Right renal pelvis (tissue), 4 donors: ENCODE measurements at places on chromosomes 2 and 18. TPM values are rescaled to one million over a fixed set of nuclear protein-coding genes. Genes with fewer than 3 reads are reported as not detected.

The COL3A1 gene
- polyA plus RNA-seq, result 1,268 TPM

- DNase-seq, result no peak
Measured at GRCh38 chr18:74413836-74414235, 43.3 kb downstream of the DIPK1C start.

The MYL1 gene
- 0.15 TPM for polyA plus RNA-seq

- no peak for DNase-seq
Measured at GRCh38 chr2:6828299-6828584, 37.5 kb downstream of the CMPK2 start.

DNA sequence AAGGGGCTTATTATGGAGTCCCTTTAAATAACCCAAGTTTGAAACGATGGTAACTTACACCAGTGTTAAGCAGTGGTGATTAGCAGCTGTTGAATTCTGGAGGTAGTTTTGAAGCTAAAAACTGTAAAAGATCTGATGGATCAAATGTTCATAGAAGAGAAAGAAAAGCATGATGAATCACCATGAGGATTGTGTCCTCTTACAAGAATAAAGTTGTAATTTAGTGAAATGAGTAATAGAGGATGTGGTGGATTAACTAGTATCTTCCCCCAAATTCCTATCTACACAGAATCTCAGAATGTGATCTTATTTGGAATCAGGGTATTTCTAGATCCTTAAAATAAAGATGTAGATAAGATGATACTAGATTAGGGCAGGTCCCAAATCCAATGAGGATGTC lies 1138.2 kb upstream of the TMEFF2 start:
- no peak for DNase-seq

The CXCR1 gene
- polyA plus RNA-seq, result not detected

The CELF4 gene
- polyA plus RNA-seq, result 3.6 TPM

- DNase-seq, result no peak
Measured at GRCh38 chr18:59801576-59801975, 98.2 kb upstream of the PMAIP1 start.

DNA sequence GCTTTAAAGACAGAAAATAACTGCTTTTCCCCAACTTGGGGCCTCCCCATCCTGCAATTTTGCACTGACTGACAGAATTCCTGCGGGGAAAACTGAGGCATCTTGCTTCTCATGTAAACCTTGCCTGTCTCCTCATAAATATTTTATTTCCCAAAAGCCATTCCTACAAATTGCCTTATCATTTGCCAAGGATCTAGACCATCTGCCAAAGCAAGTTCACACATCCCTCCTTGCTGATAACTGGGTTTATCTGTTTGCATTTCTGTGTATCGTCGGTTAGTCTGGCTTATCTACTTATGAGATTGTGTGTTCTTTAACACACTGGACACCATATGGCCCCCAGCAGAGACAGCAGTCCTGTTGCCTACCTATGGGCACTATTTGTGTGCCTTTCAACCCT lies 3.0 kb upstream of the CNGA3 start:
- no peak for DNase-seq

The NRP2 gene
- 69.2 TPM for polyA plus RNA-seq

DNA sequence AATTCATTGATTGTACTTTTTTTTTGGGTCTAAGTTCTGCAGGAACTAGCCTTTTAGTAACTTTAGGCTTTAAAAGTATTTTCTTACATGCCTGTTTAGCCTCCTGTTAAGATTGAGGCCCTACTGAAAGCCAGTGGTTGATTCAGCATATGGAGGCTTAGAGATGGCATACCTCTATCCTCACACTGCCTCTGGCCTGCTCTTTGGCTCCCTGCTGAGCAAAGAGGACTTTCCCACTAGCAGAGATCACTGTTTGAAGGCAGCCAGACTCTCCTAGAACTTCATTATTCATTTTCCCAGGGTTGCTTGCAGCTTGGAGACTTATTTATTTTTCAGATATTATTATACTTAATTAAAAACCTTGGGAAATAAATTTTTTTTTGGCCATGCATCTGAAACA lies 405.6 kb upstream of the MEX3C start:
- no peak for DNase-seq

The DLGAP1 gene
- 5.0 TPM for polyA plus RNA-seq

DNA sequence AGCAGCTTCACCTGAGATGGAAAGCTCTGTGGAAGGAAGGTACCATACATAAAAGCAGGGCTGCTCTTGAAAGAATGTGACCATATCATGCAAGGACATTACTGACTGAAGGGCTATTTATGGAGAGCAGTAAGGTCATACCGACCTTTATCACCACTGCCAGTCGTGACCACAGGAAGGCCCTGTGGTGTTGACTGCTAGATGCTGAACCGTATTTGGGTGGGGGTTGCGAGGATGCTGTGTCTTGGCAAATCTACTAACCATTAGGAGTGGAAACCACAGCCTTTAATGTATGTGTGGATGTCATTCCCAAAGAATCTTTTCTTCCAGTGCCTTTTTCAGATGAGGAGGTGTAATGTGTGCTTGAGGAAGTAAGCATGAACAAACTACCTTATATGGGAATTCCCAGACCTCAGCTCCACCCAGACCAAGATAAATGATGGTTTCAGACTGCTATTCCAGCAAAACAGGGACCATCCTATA lies 60.8 kb downstream of the LIMS1 start:
- DNase-seq, result no peak

The ASTL gene
- polyA plus RNA-seq, result 0.23 TPM

The POTEC gene
- polyA plus RNA-seq, result not detected

The MC4R gene
- polyA plus RNA-seq, result 0.11 TPM

DNA sequence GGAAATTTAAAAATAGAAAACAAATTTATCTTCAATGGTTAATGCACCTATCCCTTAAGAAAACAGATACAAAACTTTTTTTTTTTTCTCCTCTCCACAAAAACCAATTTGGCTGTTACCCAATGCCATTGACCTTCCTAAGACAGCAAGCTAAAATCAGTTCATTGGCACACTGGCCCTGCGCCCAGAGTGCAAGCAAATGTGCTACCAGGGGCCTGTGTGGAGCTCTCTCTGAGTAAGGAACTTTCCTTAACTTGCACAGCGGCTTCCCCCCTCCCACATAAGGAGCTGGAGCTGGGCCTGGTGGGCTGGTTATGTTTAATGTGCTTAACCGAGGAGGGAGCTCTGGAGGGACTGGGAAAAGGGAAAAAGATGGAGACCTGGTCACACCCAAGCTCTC lies 17.6 kb upstream of the POU3F3 start:
- no peak for DNase-seq

DNA sequence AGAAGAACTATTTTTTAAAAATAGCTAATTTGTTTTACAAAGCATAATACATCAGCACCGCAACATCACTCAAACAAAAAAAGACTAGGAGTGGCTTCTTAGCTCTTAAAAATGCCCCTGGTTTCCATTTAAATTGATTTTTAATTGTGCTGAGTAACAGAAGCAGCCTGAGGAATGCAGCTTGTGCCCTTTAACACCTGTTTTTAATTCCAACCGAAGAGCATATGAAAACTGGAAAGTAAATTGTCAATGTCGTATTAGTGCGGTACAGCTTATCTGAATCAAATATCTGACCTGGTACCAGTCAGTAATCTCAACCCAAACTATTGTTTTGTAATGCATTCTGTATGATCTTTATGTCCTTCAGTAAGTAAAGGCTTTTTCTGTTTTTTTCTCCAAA lies 13.2 kb upstream of the CD302 start:
- DNase-seq, result no peak

DNA sequence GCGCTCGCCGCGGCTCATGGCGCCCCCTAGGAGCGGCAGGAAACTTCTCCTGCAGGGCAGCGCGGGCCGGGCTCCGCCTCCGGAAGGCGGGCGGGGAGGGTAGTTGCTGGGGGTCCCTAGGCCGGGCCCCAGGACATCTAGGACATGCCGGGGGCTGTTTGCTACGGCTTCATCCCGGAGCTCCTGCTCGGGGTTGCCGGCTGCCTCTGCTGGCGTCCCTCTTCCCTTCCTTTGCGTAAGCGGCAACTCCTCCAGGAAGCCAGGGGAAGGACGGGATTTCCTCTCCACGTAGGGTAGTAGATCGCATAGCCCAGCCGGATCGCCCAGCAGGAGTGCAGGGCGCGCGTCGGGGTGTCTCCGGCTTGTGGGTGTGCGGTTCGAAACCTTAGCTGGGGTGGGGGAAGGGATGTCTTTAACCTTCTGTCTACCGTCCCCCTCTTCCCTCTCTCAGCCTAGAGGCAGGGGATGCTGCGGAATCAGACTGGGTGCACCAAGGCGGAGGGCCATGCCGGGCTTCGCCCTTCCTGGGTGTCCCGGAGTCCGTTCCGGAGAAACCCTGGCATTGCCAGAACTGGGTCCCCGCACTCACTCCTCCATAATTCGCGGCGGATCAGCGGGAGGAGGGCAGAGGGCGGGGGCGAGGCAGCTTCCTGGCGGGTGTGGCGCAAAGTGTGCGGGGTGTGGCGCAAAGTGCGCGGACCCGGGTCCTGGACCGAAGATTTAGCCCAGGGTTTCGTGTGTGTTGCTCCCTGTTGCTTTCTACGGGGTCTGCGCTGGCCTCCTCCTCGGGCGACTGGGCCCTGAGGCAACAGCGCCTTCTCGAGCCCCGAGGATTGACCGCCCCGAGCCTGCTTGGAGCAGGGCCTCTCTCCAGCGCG lies 12.2 kb upstream of the SKOR2 start:
- DNase-seq, result no peak

DNA sequence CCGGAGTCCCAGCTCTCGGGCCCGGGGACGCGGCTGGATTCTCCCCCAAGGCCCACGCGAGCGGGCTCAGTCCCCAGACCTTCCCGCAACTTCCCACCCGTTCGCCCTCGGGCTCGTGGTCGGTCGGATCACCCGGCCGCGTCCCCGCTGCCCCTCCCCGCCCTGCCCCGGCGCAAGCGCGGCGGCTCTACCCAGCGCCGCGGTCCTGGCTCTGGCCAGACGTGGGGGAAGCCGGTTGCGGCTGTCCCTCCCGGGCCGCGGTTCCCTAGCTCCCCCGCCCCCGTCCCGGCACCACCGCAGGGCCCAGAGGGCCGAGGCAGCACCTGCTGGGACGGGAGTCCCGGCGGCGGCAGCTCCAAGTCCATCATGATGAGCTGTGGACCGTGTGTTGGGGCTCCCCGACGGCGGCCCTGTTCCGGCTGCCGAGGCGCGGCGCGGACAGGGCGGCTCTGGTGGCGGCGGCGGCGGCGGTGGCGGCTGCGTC lies 276 bp downstream of the NFE2L2 start:
- DNase-seq, result peak; percentile 56

- DNase-seq, result no peak
Measured at GRCh38 chr18:6022074-6022444, 126.7 kb upstream of the TMEM200C start.

DNA sequence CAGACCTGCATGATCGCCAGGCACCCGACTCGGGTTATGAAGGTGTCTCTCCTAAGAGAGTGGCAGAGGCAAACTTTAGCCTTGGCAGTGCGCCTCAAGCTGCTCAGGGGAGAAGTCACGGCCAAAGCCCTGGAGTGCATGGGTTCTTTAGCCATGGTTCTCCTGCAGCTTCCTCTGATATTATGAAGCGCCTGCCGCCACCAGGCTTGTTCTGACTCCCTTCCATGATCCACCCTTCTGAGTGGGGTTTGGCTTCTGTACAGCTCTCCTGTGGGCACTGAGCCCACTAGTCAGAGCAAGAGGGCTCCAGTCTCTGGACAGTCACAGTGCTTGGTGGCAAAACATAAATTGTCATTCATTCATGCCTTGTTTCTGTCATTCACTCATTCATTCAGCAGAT lies 25.9 kb upstream of the TMBIM1 start:
- no peak for DNase-seq

The DNAH7 gene
- polyA plus RNA-seq, result 9.4 TPM

The IL1RL2 gene
- polyA plus RNA-seq, result 1.2 TPM

GRCh38 chr2:239549711-239550255 lies 149.0 kb upstream of the HDAC4 start:
- DNase-seq, result no peak

DNA sequence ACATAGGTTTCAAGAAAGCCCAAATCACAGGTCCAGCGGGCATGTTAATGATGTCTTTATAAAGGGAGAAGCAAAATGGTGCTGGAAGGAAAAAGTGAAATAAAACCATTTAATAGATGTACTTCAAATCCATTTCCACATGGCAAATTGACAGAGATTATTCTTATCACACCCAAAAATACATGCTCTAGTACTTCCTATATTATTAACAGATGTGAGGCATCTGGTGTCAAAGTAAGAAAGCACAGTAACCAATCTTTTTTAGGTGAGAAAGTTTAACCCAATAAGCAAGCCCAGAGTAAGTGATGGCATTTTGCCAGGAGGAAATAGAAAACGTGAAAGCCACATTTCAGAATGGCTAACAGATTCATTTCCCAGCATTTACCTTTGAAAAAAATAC lies 128.0 kb downstream of the ABCA12 start:
- DNase-seq, result no peak

DNA sequence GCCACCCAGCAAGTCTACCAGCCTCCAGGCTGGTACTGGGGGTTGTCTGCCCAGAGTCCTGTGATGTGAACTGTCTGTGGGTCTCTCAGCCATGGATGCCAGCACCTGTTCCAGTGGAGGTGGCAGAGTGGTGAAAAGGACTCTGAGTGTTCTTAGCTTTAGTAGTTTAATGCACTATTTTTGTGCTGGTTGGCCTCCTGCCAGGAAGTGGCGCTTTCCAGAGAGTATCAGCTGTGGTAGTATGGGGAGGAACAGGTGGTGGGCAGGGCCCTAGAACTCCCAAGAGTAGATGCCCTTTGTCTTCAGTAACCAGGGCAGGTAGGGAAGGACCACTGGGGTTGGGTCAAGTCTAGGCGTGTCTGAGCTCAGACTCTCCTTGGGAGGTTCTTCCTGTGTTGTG lies 356.7 kb downstream of the STK39 start:
- no peak for DNase-seq

DNA sequence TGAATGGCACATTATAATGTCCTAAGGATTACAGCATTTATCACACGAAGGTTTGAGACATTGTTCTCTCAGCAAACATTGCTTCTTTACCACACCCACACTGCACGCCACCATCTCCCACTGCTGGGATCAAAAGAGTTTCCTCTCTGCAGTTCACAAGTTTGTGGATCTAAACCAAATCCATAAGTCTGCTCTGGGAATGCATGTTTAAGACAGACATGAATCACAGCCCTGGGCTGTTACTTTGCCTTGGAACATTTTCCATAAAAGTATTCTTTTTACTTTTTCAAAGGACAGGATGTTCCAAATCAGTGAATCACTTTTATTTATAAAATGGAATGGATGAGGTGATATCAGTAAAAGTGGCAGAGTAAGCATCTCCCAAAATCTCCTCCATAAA lies 36.1 kb downstream of the STPG4 start:
- no peak for DNase-seq

The CCDC150 gene
- 21.0 TPM for polyA plus RNA-seq

DNA sequence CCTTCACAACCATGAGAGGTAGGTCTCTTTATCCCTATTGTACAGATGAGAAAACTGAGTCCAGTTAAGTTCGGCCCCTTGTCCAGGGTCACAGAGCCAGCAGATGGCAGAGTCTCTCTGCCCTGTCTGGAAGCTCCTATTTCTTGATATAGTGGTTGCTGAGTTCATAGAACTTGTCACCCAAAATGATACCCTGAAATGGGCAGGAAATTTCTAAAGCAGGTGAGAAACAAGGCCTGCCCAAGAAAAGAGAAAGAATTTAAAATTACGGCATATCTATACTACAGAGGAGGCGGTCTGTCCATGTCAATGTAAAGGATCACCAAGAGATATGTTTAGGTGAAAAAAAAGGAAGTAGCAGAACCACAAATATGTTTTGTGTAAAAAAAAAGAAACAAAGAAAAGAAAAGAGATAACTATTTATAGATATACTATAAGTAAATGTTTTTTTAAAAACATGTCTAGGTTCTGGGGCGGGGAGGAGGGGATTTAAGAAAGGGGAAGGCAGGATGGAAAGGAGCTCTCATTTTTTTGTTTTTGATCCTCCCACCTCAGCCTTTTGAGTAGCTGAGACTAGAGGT lies 39.8 kb downstream of the MYO7B start:
- no peak for DNase-seq
